ENCODE measurements at places on chromosomes 2 and 18. TPM values are rescaled to one million over a fixed set of nuclear protein-coding genes. Genes with fewer than 3 reads are reported as not detected.

DNA sequence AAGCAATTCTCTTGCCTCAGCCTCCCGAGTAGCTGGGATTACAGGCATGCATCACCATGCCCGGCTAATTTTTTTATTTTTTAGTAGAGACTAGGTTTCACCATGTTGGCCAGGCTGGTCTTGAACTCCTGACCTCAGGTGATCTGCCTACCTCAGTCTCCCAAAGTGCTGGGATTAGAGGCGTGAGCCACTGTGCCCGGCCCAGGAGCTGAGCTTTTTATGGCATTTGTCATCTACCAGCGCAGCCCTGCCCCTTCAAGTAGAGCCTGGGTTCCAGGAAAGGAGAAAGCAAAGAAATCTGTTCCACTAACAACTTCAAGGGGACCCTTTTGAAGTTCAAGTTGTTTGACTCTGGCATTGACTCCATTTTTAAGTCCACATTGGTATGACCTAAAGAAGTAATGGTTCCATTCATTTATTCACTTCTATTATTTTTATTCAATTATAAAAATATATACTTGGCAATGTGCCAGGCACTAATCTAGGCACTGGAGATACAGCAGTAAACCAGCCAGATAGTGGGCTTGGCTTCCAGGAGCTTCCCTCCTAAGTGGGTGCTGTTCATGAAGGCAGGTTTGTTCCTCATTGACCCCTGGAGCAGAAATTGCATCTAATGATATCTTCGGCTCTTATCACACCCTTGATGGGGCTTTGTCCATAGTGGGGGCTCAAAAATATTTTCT is 8.0 kb upstream of the SFTPB start:
- H3K27ac ChIP-seq = no peak overlapping the region
- H3K36me3 ChIP-seq = no peaks in the 10 kb centered on the region

GRCh38 chr2:10473121-10473756 is 25.1 kb upstream of the ODC1 start:
- peaks cover 13% of the 10 kb centered on the region for H3K4me1 ChIP-seq
- H3K27ac ChIP-seq = no peak overlapping the region
- no peaks in the 10 kb centered on the region for H3K36me3 ChIP-seq
- no peaks in the 10 kb centered on the region for H3K27me3 ChIP-seq
- H3K4me3 ChIP-seq = no peak overlapping the region

DNA sequence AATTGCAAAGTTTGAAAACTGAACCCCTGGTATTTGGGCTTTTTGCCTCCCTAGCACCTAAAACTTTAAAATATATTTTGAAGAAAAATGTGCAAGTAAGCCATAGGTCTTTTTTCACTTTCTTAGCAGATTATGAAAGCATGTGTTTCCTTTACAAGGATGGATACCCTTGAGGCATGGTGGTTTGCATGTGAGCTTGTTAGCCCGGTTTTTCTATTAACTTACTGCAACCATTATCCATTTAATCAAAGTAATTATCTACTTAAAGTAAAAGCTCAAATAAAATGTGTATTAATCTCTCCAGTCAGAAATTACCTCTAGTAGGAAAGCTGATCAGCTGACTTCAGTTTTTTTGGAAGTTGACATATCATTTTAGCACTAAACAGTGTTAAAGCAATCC is 140.6 kb downstream of the EML6 start:
- H3K27ac ChIP-seq = no peak overlapping the region
- H3K4me3 ChIP-seq = no peak overlapping the region
- H3K27me3 ChIP-seq = no peaks in the 10 kb centered on the region
- no peak for DNase-seq
- no peaks in the 10 kb centered on the region for H3K36me3 ChIP-seq
- peaks cover 10% of the 10 kb centered on the region for H3K4me1 ChIP-seq

DNA sequence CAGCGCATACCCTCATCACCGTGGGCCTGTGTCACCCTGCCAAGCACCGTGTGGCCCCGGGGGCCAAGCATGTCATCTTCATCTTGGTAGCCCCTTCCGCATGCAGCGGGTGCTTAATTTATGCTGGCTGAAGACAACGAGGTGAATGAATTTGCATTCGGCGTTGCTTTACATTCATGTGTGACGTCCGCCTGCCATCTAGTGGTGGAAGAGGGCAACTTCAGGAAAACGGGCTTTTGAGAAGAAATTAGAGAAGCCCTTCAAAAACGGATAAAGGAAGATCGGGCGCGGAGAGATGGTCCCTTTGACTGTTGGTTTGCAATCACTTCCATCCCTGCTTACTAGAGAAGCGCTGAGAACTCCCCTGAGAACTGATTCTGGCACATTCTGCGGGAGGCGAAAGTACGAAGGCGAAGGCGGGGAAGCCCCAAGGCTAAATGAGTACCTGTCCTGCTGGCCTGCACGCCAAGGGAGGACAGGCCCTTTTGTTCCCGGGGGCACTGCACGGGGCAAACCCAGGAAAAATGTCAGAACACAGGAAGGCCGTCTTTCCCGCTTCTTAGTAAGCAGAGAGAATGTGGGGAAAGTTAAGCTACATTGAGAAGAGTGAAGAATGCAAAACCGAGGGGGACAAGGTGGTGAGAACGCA is 145.9 kb downstream of the ZNF516 start:
- no peak overlapping the region for H3K27ac ChIP-seq
- peaks cover 1% of the 10 kb centered on the region for H3K27me3 ChIP-seq
- H3K4me3 ChIP-seq = no peak overlapping the region
- peaks cover 6% of the 10 kb centered on the region for H3K4me1 ChIP-seq
- no peaks in the 10 kb centered on the region for H3K36me3 ChIP-seq
- peak; percentile 81 for DNase-seq

DNA sequence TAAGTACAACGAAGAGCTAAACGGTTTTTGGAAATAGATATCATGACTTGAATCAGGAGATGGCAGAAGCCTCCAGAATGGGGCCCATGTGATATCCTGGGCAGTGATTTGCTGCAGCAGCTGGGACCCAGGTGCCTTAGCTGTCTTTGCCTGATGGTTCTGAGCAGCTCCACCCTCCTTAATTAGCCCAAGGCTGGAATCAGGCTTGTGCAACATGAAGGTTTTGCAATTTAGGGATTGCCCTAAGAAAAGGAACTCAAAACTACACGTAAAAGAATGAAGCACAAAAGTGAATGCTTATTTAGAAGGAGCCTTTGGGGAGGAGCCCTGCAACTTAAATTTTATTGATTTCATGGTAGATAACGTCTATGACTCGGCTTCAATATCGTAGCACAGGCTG is 17.3 kb upstream of the CNDP2 start:
- no peaks in the 10 kb centered on the region for H3K4me1 ChIP-seq
- no peak for DNase-seq
- H3K36me3 ChIP-seq = no peaks in the 10 kb centered on the region
- no peak overlapping the region for H3K27ac ChIP-seq

DNA sequence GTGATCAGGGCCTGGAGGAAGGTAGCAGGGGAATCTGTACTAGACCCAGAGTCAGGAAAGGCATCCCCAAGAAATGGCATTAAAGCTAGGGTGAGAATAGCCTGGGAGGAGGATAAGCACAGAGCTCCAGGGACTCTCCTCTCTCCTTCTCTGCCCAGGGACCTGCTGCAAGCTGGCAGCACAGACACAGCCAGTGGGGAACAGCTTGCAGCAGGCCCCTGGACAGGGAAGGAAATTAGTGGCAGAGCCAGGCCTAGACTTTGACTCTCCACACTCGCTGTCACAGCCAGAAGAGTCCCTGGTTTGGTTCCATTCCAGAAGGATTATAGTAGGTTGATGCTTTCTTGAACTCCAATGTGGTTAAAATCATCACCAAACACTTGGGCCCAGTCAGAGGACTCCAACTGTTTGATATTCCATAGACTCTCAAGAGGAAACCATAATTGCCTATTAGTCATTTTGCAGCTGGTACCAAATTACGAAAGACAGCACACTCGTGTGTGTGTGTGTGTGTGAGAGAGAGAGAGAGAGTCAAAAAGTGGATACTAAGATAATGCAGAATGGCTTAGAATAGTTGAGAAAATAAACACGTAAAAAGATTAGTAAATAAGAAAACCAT is 95.5 kb upstream of the ATP8B1 start:
- peaks cover 1% of the 10 kb centered on the region for H3K27me3 ChIP-seq
- no peak for DNase-seq
- no peak overlapping the region for H3K4me3 ChIP-seq
- H3K4me1 ChIP-seq = no peaks in the 10 kb centered on the region
- H3K27ac ChIP-seq = no peak overlapping the region

GRCh38 chr2:205998583-205998982 is 87.4 kb downstream of the INO80D start:
- H3K27me3 ChIP-seq = no peaks in the 10 kb centered on the region
- H3K4me1 ChIP-seq = peaks cover 10% of the 10 kb centered on the region
- H3K27ac ChIP-seq = no peak overlapping the region
- no peak overlapping the region for H3K4me3 ChIP-seq

DNA sequence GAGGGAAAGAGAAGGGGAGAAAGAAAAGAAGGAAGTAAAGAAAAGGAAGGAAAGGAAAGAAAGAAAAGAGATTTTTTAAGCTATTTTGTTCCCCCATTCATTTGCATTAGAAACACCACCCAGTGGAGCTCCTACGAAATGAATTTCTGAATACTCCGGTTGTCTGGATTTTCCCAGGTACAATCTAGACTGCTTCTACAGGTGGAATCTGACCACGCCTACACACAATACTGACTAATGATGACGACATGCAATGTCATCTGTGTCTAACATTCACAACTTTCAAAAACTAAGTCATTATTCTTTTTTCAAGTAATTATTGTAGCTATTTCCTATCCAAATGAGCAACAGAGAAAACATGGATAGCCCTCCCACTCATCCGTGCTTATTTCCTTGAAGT is 121.7 kb downstream of the ZNF516 start:
- DNase-seq = no peak
- H3K4me1 ChIP-seq = peaks cover 49% of the 10 kb centered on the region
- H3K4me3 ChIP-seq = no peak overlapping the region
- H3K36me3 ChIP-seq = peaks cover 29% of the 10 kb centered on the region
- no peaks in the 10 kb centered on the region for H3K27me3 ChIP-seq

- no peaks in the 10 kb centered on the region for H3K36me3 ChIP-seq
- no peak overlapping the region for H3K27ac ChIP-seq
- DNase-seq = no peak
These were observed 210.7 kb downstream of the CCDC102B start for GRCh38 chr18:69008538-69008937.

SPDYA gene
- total RNA-seq = 1.4 TPM

FAM110C gene
- total RNA-seq = 0.79 TPM

B3GNT7 gene
- not detected for total RNA-seq

HRH4 gene
- total RNA-seq = not detected

Measured in activated CD8-positive, alpha-beta T cell treated with anti-CD3 and anti-CD28 coated beads for 36 hours (primary cell).